Stimulated activated CD4-positive, alpha-beta T cell treated with anti-CD3 and anti-CD28 coated beads, Interleukin-1b, Interleukin-23, amount 100 ng/mL, for 4 hours (primary cell): ENCODE measurements at places on chromosomes 5 and 9.

GRCh38 chr9:128552744-128553440 lies 505 bp downstream of the SPTAN1 start:
- no peak for DNase-seq

GRCh38 chr5:133048993-133049725 lies 2.7 kb upstream of the HSPA4 start:
- no peak for DNase-seq

DNA sequence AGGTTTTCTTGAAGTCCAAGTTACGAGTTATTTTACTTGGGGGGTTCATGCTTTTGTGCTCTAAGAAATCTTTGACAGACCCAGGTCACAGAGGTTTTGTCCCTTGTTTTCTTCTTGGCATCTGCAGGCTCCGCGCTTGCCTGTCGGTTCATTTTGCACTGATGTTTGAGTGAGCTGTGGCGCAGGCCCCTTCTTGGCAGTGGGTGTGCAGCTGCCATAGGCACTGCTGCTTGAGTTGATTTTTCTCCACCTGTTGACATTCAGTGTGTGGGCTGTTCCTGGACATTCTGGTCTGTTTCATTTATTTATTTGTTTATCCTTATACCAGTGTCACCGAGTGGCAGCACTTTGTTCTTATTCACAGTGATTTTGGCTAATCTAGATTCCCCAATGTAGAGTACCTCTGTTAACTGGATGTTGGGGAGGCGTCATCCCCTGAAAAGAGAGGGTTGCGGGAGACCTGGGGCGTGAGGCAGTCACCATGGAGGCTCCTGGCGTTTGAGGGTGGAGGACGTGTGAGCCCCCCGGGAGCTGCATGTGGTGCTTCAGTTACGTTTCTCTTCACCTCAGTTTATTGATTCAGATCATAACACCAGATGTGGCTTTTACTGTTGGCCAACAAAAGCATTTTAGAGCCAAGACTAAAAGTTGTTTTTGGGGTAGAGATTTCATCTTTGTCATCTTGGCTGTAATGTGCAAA lies 121.4 kb upstream of the CACNA1B start:
- DNase-seq: no peak

DNA sequence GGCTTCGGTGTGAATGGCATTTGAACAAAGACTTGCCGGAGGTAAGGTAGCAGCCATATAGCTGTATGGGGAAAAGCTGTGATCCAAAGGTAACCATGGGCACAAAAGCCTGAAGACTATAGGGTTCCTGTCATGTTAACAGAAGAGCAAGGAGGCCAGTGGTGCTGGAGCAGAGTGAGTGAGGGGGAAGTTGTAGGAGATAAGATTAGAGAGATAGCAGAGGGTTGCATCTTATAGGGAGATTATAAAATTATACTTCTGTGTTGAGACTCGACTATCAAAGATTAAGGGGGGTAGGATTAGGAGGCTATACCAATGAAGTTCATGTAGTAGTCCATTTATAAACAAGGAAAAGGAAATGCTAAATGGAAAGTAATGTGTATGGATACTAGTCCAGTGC lies 3.3 kb downstream of the NCBP1 start:
- no peak for DNase-seq

DNA sequence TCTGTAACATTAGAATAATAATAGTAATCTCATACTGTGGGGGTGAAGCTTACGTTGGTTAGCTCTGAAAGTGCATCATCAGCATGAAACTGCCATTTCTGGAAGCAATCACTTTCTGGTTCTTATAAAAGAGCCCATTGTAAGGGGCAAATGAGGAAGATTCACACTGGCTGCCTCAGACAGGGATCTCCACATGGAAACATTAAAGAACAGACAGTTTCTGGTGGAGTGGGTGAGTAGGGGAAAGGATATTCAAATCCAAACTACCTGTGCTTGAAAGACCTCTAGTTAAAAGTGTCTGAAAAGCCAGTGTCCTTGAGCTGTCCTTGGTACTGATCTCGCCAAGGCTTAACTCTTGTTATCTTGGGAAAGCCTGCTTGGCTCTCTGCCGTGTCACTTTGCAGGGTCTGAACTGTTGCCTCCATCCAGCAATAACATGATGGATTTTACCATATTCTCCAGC lies 19.1 kb upstream of the SLC31A2 start:
- DNase-seq: no peak

- DNase-seq: no peak
Measured at GRCh38 chr9:113255438-113255837, 19.9 kb downstream of the CDC26 start.

GRCh38 chr9:16304301-16304700 lies 566.2 kb downstream of the BNC2 start:
- DNase-seq: no peak

- DNase-seq: no peak
Measured at GRCh38 chr5:145247745-145248040, 587.4 kb downstream of the PRELID2 start.

GRCh38 chr5:8239198-8239597 lies 370.2 kb downstream of the MTRR start:
- DNase-seq: no peak
